ENCODE measurements at places on chromosomes 6 and 20.

GRCh38 chr6:68726337-68726736 lies 91.3 kb downstream of the ADGRB3 start:
- no peak for DNase-seq

- DNase-seq, result no peak
These were observed 325.6 kb upstream of the SLC35B3 start for GRCh38 chr6:8760951-8761350.

- no peak for DNase-seq
These were observed 38.6 kb upstream of the EPB41L1 start for GRCh38 chr20:36115925-36116324.

GRCh38 chr6:15503346-15503680 lies 159.5 kb downstream of the DTNBP1 start:
- DNase-seq, result no peak

DNA sequence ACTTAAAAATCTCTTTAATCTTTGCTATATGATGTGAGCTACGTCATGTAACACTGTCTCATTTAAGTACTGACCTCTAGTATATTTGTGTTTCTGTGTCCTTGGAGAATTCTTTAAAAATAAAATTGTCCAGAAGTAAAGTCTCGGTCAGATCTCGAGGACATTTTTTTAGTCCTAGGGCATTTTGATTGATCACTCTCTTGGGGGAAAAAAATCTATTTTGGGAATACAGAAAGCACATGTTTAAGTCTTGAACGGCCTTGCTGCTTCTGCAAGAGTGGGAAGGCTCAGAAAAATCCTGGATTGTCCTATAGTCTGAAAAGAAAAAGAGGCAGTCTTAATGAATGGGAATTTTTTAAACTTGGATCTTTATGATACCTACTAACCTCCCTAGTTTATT lies 234.3 kb downstream of the UTRN start:
- DNase-seq, result no peak

GRCh38 chr6:107419733-107420132 lies 39.6 kb downstream of the PDSS2 start:
- DNase-seq, result no peak

GRCh38 chr20:53413186-53413631 lies 180.4 kb downstream of the ZNF217 start:
- peak; percentile 31 for DNase-seq

DNA sequence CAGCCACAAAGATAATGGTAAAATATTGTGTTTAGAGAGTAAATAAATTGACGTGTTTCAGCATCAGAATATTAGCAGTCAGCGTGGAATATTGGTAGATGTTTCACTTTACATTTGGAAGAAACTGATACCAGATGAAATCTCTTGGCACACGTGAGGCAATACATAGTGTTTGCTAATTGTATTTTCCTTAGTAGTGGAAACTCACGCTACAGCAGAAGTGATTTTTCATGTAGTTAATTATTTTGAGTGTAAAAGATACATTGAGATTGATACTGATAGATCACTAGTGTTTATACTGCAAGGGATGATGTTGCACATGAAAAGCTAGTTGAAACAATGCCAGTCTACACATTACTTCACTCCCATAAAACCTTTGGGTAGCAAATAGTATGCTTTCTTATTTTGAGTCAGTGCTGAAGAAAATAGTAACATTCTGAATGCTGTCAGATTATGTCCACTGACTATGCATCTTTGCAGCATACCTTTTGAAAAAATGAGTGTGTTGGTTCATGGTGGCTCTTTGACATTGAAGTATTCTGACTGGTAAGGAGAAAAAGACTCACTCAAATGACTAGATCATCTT lies 59.3 kb downstream of the CD2AP start:
- DNase-seq, result no peak

DNA sequence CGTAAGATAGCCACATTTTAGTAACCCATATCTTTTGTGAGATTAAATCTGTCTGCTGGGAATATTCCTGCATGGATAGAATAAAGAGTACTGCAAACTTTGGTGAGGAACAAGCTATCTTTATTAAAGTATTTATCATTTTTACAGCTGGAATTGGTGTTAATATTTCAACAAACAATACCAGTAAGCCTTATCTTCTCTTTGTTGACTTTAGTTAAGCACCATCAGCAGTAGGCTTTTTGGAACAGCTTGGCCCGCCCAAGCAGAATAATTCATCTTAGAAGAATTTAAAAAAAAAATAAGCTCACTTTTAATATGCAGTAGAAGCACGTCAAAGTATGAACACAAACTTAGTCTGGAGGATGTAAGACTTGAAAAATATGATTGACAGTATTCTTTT lies 917.8 kb upstream of the ADGRB3 start:
- no peak for DNase-seq

DNA sequence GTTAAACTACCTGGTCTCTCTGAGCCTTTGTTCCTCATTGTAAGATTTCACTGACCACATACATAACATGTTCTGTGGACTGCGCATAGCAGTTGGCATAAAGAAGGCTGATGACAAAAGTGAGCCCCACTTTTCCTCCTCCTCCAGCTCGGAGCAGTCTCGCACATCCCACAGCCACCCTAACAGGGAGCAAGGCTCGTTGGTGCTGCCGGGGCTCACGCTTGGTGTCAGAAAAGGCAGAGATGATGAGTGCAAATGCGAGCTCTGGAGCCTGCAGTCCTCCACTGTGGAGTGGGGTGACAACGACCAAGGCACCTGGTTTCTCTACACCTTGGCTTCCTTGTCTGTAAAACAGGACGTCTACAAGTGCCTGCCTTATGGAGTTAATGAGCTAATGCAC lies 9.7 kb downstream of the TGM3 start:
- DNase-seq, result no peak

- no peak for DNase-seq
These were observed 11.4 kb downstream of the PKIB start for GRCh38 chr6:122621638-122622037.

DNA sequence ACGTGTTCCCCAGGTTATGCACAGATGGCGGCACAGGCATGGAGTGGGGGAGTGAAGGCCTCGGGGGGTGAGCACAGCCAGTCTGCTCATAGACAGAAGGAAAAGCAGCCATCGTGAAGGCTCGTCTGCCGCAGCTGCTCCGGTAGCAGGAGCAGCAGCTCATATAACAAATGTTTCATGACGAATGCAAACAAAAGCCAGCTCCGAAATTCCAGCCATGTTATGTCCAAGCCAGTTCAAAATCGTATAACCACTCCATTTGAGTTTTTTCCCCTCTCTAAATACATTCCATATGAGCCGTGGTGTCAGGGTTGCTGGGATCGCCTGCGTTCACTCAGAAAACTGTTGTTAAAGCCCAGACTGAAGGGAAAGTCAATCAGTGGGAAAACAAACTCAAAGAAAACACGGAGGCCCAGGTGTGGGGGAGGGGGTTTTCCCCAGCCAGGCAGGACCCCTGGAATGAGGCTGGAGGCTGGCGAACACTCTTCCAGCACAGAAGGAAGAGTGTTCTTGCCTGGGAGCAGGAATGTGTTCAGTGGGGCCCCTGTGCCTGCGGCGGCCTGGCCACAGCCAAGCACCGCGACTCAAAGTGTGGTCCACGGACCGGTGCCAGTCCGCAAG lies 280.4 kb upstream of the TAB2 start:
- DNase-seq, result no peak

GRCh38 chr20:59645761-59646171 lies 41.4 kb downstream of the PHACTR3 start:
- no peak for DNase-seq

- no peak for DNase-seq
These were observed 134.0 kb downstream of the SCML4 start for GRCh38 chr6:107689951-107690642.

GRCh38 chr6:32355018-32355417 lies 16.7 kb downstream of the TSBP1 start:
- DNase-seq, result no peak

- DNase-seq, result no peak
These were observed 27.5 kb downstream of the SUN5 start for GRCh38 chr20:32976746-32977145.

DNA sequence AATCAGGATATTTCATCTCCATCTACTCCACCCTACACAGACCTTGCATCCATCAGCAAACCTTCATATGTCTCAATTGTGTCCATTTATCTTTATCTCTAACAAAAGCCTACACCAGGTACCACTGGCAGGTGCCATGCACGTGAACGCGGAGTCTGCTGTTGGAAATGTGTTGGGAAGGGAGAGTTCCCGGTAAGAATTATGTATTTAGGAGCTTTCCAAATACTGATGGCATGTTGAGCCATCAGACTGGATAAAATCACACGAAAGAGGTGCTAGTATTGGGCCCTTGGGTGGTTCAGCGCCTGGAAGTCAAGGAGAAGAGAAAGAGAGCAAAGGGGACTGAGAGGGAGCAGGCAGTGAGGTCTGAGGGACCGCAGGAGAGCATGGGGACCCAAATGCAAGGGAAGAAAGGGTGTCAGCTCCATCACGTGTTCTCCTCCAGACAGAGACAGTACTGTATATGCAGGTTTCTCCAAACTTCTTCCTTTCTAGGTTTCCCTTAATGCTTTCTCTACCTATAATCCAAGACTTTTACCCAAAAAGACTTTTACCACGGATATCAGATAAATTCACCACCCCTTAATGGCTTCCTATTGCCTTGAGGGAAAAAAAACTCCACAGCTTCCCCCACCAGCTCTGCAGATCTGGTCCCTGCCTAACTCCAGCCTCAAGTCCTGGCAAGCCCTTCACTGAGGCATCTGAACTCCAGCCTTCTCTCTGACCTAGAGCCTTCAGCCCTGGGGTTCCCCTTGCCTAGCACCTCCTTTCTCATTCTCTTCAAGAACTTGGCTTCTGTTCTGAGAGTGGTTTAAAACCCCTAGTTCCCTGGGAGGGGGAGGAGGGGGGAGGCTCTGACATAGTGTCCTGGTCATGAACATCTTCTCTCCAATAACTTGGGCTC lies 4.8 kb upstream of the ZNF217 start:
- no peak for DNase-seq

- no peak for DNase-seq
These were observed 402.8 kb upstream of the JAG1 start for GRCh38 chr20:11076434-11077105.

DNA sequence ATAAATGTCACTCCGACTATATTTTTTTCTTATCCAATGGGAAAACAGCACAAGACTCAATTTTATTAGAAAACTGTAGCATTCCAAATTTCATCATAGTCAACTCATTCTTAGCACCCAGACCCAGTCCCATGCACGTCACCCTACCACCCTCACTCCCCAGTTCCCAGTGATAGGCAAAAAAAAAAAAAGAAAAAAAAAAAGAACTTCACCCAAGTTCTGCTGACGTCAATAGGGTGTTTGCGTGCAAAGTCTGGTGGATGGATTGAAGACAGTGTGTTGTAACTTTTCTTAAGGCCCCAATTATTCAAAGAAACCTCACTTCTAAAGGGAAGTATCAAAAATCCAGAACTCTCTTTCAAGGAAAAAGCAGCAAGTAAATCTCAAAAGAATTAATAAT lies 213.9 kb upstream of the PRDM1 start:
- no peak for DNase-seq

- no peak for DNase-seq
These were observed 128.0 kb downstream of the DLL1 start for GRCh38 chr6:170162775-170163404.

DNA sequence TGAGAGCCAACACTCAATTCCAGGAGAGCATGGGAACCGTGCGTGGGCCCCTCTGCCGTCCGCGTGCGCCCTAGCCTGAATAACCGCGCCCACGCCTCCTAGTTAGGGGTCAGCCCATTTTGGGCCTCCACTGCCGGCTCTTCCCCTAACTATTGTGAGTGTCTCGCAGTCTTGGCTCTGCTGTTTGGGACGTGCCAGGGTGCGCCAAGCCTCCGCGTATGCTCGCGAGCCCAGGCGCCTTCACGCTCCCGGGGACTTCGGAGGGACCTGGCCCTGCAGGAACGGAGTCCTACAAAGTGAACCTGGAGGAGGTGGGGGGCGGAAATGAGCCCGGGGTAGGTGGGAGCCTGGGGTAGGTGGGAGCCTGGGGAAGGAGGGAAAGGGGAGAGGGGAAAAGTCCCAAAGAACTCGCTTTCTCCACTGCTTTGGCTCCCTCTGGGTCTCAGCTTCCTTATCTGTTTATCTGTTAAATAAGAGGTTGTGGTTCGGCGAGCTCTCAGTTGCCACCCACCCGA lies 873 bp upstream of the GCM2 start:
- no peak for DNase-seq

GRCh38 chr6:166244353-166245045 lies 63.7 kb downstream of the PRR18 start:
- no peak for DNase-seq

DNA sequence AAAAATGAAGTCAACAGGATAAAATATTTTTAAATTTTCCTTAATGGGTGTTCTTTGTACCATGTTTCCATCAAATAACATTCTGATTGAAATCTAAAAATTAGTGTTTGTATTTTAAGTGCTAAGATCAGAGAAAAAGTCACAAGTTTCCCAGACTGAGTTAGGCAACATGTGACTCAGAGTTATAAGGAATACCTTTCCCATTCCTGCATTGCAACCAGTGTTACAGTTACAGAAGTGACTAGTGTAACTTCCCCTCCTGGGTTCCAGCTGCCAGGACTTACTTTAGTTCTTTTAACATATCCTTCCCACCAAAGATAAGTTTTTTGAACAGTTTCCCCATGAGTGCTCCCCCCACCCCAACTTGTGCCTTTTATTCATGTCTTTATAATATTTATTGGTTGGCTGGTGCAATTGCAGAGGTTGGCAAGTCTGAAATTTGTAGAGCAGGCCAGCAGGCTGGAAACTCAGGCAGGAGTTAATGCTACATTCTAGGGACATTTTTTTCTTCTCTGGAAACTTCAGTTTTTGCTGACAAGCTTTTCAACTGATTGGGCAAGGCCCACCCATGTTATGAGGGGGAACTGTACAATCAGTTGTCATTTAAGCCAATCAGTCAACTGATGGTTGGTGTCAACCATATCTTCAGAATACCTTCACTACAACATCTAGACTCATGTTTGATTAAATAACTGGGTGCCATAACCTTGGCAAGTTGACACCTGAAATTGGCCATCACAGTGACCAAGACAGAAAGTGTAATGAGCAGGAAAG lies 22.9 kb upstream of the ESR1 start:
- DNase-seq, result no peak

DNA sequence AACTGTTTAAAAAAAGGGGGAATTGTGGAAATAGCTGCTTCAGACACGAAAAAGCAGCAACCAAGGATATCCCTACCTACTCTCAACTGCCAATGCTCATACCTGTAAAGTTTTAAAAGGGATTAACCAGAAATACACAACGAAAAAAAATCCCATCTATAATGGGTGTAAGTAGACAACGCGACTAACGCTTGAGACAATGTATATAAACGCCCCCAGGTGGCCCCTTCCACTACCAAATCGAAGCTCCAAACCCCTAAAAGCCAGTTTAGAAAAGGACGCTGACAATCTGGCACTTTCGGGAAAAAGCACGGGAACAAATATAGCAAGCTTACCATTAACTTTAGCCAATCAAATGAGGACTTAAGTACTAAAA lies 94.5 kb upstream of the BTN3A2 start:
- DNase-seq, result no peak

GRCh38 chr6:119938752-119939151 lies 589.2 kb upstream of the MAN1A1 start:
- DNase-seq, result no peak

GRCh38 chr6:133641104-133641503 lies 247.8 kb upstream of the TCF21 start:
- no peak for DNase-seq
